ENCODE measurements at places on chromosomes 3 and 15.

DNA sequence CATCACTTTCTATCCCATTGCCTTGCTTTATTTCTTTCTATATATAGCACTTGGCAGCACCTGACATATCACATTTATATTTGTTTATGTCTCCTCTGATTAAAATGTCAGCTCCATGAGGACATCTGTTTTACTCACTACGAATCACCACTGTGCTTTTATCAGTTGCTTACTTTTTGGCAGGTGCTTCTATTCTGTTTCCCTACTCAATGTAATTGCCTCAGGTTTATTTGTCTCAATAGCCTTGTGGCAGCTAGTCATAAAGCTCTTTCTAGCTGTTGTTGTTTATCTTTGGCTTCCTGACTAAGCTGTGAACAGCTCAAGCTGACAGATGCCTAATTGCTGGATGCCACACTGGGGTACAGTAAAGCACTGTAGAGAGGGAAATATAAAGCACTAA, 85.5 kb downstream of the VPS13C start:
- DNase-seq: peak; percentile 42

DNA sequence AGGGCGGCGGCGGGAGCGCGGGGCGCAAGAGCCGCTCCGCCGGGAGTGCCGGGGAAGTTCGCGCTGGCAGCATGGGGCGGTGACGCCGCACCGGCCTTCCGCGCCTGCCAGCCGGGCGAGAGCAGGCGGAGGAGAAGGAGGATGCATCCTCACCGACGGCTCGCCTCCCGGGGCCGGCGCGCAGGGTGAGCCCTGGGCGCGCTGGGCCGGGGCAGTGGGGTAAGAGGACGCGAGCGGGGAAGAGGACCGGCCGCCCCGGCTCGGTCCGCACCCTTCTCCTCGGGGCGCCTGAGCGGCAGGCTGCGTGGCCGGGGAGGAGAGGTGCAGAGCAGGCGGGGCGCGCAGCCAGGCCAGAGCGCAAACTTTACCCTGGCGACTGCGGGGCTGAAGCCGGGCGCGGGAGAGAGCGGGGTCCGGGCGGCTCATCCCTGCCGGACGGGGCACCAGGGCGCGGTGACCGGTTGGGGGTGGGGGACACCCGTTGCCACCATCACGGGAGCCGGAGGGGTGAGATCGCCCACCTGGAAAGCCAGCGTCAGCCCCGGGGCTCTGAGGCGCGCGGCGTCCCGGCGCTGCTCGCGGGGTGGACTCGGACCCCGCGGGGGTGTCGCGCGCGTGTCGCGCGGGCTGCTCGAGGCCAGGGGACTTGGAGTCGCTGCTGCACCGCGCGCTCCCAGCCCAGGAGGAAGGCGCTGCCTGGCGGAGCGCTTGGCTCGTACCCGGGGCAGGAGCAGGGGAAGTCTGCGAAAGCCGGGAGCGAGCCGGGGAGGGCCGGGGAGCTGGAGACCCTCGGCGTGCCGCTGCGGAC, 542 bp downstream of the GABRA5 start:
- DNase-seq: no peak

DNA sequence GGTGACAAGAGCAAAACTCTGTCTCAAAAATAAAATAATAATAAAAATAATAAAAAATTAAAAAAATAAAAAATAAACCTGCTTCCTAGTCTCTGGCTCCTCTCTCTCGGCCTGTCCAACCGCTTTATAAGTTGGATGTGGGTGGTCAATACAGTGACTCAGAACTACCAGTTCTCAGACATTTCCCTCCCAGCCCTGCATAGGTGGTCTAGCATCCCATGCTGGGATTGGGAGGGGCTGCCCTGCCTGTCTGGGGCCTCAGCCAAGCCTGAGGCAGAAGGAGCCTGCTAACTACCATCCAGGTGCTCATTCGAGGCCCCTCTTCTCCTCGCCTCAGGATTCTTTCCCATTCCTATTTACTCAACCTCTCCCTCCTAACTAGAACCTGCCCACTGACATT, 33.3 kb upstream of the BLM start:
- DNase-seq: no peak

DNA sequence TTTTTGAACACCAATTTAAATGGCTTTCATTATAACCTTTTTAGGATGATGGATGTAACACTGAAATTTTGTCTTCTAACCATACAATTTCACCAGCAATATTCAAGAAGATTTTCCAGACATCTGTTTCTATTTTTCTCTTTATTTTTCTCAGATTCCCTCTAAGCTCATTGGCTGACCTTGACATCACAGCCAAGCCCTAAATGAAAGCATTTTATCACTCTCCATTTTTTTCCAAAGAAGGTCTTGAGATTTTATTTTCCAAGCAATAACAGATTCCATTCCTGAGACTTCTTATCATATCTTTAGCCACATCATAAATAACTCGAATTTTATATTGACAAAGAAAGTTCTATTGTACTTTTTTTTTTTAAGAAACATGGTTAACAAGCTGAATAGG, 392.6 kb upstream of the THBS1 start:
- no peak for DNase-seq

- DNase-seq: no peak
Measured at GRCh38 chr3:126923423-126923822, 59.5 kb upstream of the PLXNA1 start.

- no peak for DNase-seq
Measured at GRCh38 chr3:120451272-120451761, 525 bp upstream of the FSTL1 start.
